ENCODE measurements at places on chromosomes 13 and 19. TPM values are rescaled to one million over a fixed set of nuclear protein-coding genes. Genes with fewer than 3 reads are reported as not detected.

DNA sequence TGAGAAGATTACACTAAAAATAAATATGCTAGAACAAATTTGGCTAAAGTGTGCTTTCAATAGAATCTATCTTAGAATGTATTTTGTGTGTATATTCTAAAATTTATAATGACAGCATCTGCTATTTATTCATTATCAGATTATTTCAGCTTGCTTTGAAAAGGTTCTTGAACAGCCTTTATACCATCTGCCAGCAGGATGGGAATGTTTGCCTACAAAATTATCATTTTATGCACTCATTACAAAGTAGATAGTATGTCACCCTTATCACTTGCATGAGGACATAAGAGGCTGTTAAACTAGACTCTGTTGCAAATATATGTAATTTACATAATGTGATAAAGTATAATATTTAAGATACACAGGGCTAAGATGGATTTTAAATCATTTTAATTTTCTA is 1286.9 kb upstream of the PCDH20 start:
- no peak for DNase-seq

DNA sequence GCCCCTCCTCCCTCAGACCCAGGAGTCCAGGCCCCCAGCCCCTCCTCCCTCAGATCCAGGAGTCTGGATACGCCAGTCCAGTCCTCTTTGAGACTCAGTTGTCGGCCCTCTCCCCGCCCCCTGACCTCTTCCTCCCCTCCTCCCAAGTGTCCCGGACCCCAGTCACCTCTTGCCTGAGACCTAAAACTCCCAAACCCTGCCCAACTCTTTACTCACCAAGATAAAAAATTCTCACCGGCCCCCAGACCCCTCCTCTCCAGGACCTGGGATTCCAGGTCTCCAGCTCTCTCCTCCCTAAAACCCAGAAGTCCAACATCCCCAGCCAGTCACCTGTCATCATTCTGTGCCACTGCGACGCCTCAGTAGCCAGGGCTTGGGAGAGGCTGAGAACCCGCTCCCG is 1.4 kb upstream of the HSD17B14 start:
- DNase-seq: no peak

The CEBPA gene
- 1.0 TPM for total RNA-seq

The CYP2B6 gene
- 0.18 TPM for total RNA-seq

DNA sequence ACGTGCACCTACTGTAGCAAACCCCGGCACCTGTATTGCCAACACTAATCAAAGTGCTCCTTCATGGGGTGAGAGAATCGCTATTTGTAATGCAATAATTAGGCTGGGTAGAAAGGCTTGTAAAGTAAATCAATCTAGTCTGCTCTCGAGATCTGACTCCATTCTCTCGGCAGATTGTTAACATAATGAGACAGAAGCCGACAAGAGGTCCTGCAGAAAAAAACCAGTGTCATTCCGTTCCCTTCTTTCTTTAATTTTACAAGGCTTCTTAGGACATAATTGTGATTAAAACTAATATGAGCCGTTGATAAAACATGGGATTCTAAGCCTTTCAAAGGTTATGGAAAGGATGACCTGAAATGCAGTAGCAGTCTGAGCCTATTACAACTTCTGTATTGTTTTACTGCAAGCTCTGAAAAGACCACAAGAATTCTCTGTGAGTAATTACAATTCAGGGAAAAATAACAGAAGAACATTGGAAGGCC is 530.0 kb downstream of the PCDH9 start:
- no peak for DNase-seq

DNA sequence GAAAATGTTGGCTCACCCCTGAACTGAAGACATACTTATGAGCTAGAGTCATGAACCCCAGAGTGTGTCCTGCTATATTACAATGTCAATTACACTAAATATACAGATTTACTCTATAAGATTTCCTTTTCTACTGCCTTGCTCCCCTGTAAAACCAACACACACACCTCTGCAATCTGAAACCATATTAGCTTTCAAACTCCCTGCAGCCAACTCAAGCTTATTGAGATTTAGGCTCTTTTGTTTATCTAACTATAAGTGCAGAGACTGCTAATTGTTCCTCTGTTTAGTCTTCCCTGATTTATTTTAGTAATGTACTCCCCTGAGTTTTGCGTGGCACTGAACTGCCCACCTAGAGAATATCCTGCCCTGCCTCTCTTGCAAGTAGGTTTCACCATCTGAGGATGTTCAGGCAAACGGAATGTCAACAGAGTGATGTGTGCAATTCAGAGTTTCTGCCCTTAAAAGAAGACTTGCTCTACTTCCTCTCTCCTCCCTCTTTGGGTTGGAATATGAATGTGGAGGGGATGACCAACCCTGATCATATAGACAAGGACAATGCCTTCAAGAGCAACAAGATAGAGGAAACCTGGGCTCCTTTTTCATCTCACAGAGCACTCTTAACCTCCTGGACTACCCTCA is 22.3 kb downstream of the FAM216B start:
- no peak for DNase-seq

The RASAL3 gene
- 112 TPM for total RNA-seq

DNA sequence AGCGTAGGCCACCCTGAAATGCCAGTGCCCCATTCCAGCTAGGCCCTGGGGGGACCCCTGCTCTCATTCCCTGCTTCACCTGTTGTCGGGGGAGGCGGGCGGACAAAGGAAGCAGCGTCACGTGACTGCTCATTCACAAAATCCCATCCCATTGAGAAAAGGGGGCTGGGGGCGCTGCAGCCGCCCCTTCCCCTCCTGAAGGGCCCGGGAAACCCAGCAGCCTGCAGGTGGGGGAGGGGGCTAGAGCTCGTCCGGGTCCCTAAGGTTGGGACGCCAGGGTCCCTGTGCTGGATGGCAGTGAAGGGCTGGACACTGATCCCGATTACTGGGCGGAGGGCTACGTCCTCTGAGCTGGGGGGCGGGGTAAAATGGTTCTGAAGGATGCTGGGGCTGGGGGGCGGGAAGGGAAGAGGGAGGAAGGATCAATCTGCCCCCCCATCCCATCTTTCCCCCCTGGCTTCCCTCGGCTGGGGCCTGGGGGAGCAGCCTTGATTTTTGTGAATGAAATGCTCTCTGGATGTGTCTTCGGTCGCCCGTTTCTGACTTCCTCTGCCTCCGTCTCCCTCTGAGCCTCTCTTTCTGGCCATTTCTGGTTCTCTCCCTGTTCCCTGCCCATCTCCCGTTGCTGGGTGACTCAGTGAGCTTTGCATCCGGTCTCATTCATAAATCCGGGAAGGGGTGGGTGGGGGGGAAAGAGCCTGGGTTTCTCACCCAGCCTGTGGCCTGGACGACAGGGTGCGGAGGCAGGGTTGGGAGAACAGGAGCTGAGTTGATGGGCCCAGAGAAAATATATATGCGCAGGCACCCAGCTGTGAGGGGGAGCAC is 816 bp downstream of the SPRED3 start:
- DNase-seq: no peak

DNA sequence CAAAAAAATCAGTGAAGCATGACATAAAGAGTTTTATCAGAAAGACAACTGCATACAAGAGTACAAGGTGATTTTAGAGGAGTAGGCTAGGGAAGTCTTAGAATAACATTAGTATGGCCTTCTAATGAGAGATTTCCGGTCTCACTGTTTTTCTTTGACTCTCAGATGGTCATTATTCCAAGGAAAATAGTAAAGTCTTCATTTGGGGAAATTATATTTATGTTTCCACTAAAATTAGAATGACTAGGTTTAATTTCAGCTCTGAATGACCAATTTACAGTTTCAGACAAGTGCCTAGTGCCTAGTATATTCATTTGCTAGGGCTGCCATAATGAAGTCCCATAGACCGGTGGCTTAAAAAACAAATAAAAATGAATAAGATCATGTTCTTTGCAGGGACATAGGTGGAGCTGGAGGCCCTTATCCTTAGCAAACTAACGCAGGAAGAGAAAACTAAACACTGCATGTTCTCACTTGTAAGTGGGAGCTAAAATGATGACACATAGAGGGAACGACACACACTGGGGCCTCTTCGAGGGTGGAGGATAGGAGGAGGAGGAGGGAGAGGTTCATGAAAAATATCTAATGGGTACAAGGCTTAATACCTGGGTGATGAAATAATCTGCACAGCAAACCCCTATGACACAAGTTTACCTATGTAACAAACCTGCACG is 303.1 kb downstream of the PCDH9 start:
- no peak for DNase-seq

- no peak for DNase-seq
These were observed 127.8 kb upstream of the SPATA13 start for GRCh38 chr13:24032674-24033073.

The KCNJ14 gene
- 3.3 TPM for total RNA-seq

DNA sequence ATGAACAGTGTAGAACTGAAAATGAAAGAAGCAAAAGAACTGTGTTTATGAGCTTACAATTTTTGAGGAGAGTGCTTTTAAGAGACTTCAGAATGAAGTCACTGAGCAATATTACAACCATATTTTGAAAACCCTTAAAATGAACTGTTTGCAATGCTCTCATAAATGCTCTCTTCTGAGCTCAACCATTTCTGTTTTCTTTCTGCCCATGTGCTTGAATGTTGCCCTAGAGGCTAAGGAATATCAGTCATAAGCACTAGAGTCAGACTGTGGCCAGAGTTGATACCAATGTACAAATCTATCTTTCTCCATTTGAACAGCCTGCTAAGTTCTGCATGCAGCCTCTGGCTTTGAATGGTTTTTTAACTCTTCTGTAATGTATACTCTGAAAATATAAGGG is 1092.8 kb downstream of the PCDH9 start:
- no peak for DNase-seq

The LRP3 gene
- 0.14 TPM for total RNA-seq

- no peak for DNase-seq
These were observed 13.8 kb upstream of the ZNF846 start for GRCh38 chr19:9782338-9782737.

GRCh38 chr13:75299913-75300862 is 181.8 kb downstream of the TBC1D4 start:
- no peak for DNase-seq

DNA sequence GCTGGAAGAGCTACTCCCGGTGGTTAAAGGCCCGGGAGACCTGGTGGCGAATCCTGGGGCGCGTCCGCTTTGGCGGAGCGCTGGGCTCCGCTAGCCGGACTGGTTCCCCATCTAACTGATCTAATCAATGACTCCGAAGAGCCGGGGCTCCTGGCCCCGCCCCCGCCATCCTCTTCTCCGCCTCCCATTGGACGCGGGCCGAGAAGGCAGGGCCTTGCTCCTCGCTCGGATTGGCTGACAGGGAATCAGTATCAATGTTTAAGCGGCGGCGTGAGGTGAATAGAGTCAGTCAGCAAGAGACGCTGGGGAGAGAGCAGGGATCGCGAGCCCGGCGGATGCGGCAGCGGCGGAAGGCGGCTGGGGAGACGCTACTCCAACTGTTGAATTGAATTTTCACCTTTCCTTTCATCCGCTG is 1.7 kb upstream of the PCDH17 start:
- peak; percentile 35 for DNase-seq

DNA sequence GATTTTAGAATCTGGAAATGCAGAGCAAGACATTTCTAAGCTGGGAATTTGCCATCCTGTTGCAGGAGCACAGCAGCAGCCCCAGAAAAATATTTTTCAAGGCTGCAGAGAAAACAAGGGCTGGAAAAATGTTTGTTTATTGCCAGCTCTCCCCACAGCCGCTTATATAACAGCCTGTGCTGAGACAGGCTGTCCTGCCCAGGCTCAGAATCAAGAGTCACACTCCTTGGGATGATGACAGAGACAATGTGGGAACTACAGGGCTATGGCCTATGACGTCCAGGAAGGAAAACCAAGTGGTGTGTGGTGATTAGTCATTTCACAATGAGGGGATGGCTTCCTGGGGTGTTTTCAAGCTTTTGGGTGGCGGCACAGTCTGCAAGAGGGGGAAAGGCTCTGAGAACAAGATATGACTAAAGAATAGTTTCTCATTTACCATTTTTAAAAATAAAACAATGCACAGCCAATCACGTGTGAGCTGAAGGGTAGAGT is 136.3 kb upstream of the SERP2 start:
- no peak for DNase-seq

GRCh38 chr13:24528816-24529398 is 16.3 kb upstream of the PARP4 start:
- no peak for DNase-seq

GRCh38 chr13:91111476-91112200 is 235.8 kb upstream of the MIR17HG start:
- DNase-seq: no peak

DNA sequence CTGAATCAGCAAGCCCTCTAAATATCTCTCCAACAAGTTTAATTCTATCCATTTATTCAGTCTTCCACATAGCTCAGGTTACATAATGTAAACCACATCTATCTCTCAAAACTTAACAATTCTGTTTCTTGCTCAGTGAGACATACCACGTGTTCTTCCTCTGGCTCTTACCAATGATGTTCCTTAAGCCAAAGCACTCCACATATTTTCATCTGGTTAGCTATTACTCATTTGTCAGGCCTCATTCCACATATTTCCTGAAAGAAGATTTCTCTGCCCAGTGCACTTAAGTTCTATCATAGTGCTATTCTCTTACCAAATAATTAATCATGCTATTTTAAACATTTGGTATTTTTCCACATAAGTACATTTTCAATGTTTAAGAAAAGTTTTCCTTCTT is 403.3 kb upstream of the ATXN8OS start:
- DNase-seq: no peak

The ZNF486 gene
- total RNA-seq: 4.3 TPM

DNA sequence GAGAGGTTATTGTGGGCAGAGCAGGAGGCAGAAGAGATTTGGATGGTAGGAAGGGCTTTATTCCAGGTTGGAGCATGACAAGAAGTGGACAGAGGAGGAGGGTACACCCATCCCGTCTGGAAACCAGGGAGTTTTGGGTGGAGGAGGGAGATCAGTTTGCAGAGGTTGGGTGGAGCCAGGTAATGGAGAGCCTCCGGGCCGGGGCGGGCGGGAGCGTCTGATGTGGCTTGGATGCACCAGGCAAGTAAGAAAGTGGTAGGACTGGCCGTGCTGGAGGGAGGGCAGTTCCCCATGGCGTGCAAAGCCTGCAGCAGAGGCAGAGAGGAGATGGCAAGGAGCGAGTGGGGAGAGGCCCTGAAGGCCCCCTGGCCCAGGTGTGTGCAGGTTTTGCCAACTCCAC is 10.9 kb downstream of the IGFLR1 start:
- no peak for DNase-seq

- DNase-seq: no peak
These were observed 13.1 kb downstream of the UPF1 start for GRCh38 chr19:18844806-18845329.

GRCh38 chr13:46961719-46962118 is 64.9 kb upstream of the HTR2A start:
- DNase-seq: no peak

The KLF12 gene
- 12.3 TPM for total RNA-seq

DNA sequence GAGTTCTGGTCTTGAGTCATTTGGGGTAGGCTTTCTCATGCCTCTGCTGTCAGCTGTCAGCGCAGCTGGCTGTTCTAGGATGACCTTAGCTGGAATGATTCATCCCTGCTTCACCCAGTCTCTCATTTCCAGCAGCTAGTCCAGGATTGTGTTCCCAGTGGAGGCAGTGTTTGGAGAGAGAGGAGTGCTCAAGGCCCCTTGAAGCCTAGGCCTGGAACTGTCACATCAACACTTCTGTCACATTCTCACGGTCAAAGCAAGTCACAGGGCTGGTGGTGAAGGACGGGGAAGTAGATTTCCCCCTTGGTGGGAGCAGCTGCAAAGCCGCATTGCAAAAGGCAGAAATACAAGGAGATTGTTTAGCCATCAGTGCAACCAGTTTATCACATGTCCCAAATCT is 15.2 kb downstream of the TPT1 start:
- no peak for DNase-seq

GRCh38 chr13:84479656-84480055 is 597.4 kb upstream of the SLITRK1 start:
- DNase-seq: no peak

The KLK3 gene
- total RNA-seq: not detected

GRCh38 chr19:44792281-44792680 is 14.6 kb downstream of the CBLC start:
- no peak for DNase-seq

The CCDC70 gene
- total RNA-seq: not detected

The PTGIR gene
- total RNA-seq: 5.8 TPM

The TRPM4 gene
- total RNA-seq: 0.38 TPM
